ENCODE measurements at places on chromosomes 4 and X. TPM values are rescaled to one million over a fixed set of nuclear protein-coding genes. Genes with fewer than 3 reads are reported as not detected.

The FOXR2 gene
- not detected for total RNA-seq

DNA sequence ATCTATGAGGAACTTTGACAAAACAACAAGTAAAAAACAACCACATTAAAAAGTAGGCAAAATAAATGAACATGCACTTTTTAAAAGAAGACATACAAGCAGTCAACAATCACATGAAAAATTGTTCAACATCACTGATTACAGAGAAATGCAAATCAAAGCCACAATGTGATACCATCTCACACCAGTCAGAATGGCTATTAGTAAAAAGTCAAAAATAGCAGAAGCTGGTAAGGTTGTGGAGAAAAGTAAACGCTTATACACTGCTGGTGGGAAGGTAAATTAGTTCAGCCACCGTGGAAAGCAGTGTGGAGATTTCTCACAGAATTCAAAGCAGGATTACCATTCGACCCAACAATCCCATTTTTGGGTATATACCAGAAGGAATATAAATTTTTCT, 17.0 kb upstream of the LNX1 start:
- H3K4me3 ChIP-seq = no peak overlapping the region
- no peaks in the 10 kb centered on the region for H3K36me3 ChIP-seq
- H3K4me1 ChIP-seq = no peaks in the 10 kb centered on the region
- DNase-seq = no peak

GRCh38 chrX:31213941-31214340, 142.1 kb upstream of the FTHL17 start:
- DNase-seq = no peak
- no peak overlapping the region for H3K27ac ChIP-seq
- no peaks in the 10 kb centered on the region for H3K4me1 ChIP-seq
- no peak overlapping the region for H3K4me3 ChIP-seq

DNA sequence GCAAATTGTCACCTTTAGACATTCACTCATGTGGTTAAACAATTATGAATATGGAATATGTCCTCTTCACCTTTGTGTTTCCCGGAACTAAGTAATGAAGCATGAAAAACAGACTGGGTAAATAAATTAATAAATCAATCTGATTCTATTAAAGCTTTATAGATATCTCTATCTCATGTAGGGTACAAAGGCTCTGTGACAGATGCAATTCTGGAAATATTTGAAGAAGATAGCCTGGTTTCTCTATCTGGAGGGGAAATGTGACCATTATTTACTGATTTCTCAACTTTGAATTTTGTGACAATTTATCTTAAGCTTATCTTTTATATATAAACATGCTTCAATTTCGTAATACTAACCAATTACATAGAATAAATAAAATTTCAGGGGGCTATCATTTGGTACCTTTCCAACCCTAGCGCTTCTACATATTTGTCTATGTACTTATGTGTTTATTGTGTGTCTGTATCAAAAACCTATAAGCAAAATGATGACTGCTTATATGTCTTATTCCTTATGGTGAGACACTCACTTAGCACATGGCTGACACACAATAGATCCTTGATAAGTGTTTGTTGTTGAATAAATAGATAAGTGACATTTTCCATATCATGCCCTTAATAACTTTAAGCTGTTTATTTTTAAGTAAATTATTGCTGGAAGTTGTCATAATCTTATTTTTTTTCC, 9.9 kb downstream of the CTSO start:
- no peak overlapping the region for H3K4me3 ChIP-seq
- no peak for DNase-seq
- no peaks in the 10 kb centered on the region for H3K4me1 ChIP-seq
- no peak overlapping the region for H3K27ac ChIP-seq

DNA sequence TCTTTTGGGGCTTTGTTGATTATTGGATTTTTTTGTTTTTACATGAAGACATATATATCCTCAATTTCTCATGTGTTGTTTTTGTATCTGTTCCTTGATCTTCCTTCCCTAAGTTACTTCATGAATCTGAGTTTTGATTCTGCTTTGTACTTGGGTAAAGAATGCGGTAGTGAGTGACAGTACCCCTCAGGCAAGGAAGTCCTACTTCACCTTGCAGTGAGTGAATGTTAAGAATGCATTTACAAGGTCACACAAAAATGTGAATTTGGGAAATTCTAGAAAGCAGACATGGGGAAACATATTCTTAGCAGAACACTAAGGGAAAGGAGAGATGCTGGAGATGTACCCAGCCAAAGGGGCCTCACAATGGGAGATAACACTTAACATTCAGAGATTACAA, 373.1 kb upstream of the LCORL start:
- H3K36me3 ChIP-seq = no peaks in the 10 kb centered on the region
- no peaks in the 10 kb centered on the region for H3K4me1 ChIP-seq
- H3K27me3 ChIP-seq = no peaks in the 10 kb centered on the region
- H3K4me3 ChIP-seq = no peak overlapping the region
- H3K27ac ChIP-seq = no peak overlapping the region
- no peak for DNase-seq

GRCh38 chrX:25558137-25558536, 542.4 kb upstream of the ARX start:
- no peak overlapping the region for H3K27ac ChIP-seq
- no peaks in the 10 kb centered on the region for H3K4me1 ChIP-seq
- H3K27me3 ChIP-seq = no peaks in the 10 kb centered on the region
- no peaks in the 10 kb centered on the region for H3K36me3 ChIP-seq
- no peak for DNase-seq

- no peak for DNase-seq
- no peak overlapping the region for H3K27ac ChIP-seq
- no peaks in the 10 kb centered on the region for H3K36me3 ChIP-seq
- H3K27me3 ChIP-seq = no peaks in the 10 kb centered on the region
- no peak overlapping the region for H3K4me3 ChIP-seq
Measured at GRCh38 chrX:78548012-78548411, 111.1 kb downstream of the RTL3 start.

The GBA3 gene
- 4.6 TPM for total RNA-seq

GRCh38 chr4:905485-906338, 26.4 kb downstream of the GAK start:
- H3K27me3 ChIP-seq = no peaks in the 10 kb centered on the region
- DNase-seq = no peak
- H3K4me3 ChIP-seq = no peak overlapping the region

DNA sequence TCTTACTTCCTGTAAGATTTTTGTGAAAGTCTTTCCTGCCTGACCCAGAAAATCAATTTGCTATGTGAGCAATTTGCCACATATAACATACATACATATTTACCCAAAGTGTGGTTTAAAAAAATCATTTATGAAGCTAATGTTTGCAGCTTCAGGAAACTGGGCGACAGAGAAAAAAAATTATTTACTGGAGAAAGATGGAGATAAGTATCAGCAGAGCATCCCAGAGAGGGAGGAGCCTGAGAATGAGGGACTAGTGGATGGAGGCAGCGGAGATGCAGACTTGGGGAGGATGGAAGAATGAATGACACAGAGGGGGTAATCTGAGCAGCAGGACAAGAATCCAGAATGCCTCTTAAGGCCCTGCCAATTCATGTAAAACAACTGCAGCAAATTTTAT, 975 bp upstream of the GYPA start:
- H3K36me3 ChIP-seq = no peaks in the 10 kb centered on the region
- no peaks in the 10 kb centered on the region for H3K4me1 ChIP-seq
- no peak overlapping the region for H3K4me3 ChIP-seq
- no peak overlapping the region for H3K27ac ChIP-seq
- no peak for DNase-seq

GRCh38 chr4:118746251-118746919, 61.2 kb downstream of the METTL14 start:
- no peaks in the 10 kb centered on the region for H3K4me1 ChIP-seq
- no peaks in the 10 kb centered on the region for H3K27me3 ChIP-seq
- no peaks in the 10 kb centered on the region for H3K36me3 ChIP-seq
- no peak overlapping the region for H3K27ac ChIP-seq

The ATG4A gene
- total RNA-seq = 19.0 TPM

DNA sequence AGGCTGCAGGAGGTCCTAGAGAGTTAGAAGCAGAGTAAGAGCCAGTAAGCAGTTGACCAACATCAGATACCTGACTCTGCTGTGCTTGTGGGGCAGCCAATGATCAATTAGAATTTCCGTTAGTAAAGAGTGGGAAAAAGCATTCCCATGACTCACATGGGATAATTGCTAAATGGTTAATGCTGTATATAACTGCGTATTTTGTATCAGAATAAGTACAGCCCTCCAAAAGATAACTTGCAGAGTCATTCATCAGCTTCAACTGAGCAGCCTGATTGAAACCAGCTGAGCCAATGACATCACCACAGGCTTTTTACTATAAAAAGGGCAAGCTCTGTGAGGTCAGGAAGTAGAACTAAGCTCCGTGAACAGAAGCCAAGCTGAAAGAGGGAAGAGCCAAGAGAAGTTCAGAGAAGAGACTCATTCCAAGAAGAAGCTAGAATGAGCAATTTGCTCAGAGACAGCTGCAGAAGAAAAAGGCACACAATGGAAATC, 67.9 kb downstream of the PPP3CA start:
- H3K27me3 ChIP-seq = no peaks in the 10 kb centered on the region
- DNase-seq = peak; percentile 39
- no peaks in the 10 kb centered on the region for H3K36me3 ChIP-seq
- peaks cover 3% of the 10 kb centered on the region for H3K4me1 ChIP-seq

DNA sequence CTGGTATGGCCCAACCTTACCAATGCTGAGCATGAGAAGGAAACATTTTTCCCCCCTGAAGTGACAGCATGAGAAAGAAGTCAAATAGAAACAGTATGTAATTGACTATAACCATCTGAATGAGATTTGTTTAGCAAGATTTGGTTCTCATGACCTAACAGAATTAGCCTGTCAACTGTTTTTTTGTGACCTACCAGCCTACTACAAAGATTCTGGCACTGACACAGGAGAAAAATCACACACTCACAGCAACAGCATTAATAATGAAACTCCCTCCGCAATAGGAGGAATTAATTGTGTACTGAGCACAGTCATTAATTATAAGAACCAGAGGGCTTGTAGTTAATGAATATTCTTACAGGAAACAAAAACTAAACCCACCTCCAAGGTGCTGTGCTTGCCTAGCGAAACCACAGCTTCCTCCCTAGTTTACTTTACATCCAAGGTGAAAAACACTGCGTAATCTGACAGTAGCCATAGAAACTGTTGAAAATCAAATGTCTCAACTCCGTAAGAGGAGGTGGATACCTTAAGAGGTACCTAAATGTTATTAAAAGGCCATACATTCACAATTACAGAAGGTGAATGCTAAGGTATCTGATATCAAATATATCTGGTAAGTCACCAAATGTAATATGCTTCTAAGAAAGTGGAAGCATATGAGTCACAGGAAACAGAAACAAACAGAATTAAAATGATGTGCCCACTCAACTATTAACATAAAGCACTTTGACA, 34.9 kb downstream of the MMRN1 start:
- no peak for DNase-seq
- H3K27me3 ChIP-seq = no peaks in the 10 kb centered on the region
- no peaks in the 10 kb centered on the region for H3K4me1 ChIP-seq
- no peak overlapping the region for H3K27ac ChIP-seq

GRCh38 chr4:150072906-150073714, 5.1 kb upstream of the DCLK2 start:
- no peak for DNase-seq
- no peaks in the 10 kb centered on the region for H3K36me3 ChIP-seq
- no peak overlapping the region for H3K4me3 ChIP-seq
- H3K27ac ChIP-seq = no peak overlapping the region
- no peaks in the 10 kb centered on the region for H3K27me3 ChIP-seq
- H3K4me1 ChIP-seq = no peaks in the 10 kb centered on the region

- H3K4me3 ChIP-seq = no peak overlapping the region
- H3K27me3 ChIP-seq = no peaks in the 10 kb centered on the region
- H3K36me3 ChIP-seq = no peaks in the 10 kb centered on the region
- H3K4me1 ChIP-seq = no peaks in the 10 kb centered on the region
- no peak for DNase-seq
Measured at GRCh38 chr4:3375688-3376087, 66.1 kb upstream of the HGFAC start.

- no peak overlapping the region for H3K4me3 ChIP-seq
- H3K4me1 ChIP-seq = no peaks in the 10 kb centered on the region
- peak; percentile 55 for DNase-seq
- peaks cover 9% of the 10 kb centered on the region for H3K36me3 ChIP-seq
- no peaks in the 10 kb centered on the region for H3K27me3 ChIP-seq
Measured at GRCh38 chr4:1982124-1983052, 26.4 kb downstream of the NELFA start.

The AREG gene
- 13.4 TPM for total RNA-seq

- H3K36me3 ChIP-seq = no peaks in the 10 kb centered on the region
- H3K4me1 ChIP-seq = no peaks in the 10 kb centered on the region
- no peak overlapping the region for H3K4me3 ChIP-seq
- H3K27ac ChIP-seq = no peak overlapping the region
Measured at GRCh38 chr4:53598901-53599300, 7.6 kb upstream of the LNX1 start.

DNA sequence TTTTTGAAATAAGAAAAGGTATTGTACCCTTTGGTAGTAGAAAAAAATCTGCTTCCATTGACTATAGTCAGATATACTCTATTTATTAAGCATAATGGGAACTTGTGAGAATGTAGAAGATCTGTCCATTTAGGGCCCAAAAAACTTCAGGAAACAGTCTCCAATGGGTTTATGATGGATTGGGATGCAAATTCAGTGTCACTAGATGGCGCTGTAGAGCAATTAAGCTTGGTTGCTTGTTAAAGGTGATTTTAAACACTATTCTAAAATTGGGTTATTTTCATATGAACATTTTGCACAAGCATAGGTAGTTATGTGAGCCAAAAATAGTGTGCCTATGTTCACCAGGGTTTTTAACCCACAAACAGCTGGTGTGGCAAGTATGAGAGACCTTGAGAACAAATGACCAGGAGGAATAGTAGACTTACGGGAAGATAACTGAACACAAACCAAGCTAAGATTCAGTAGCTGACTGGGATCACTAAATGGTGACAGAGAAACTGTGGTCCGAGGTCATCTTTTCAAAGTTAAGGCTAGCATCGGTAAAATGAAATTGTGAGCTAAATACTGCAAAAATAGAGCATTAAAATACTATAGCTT, 80.3 kb upstream of the LSM6 start:
- H3K36me3 ChIP-seq = no peaks in the 10 kb centered on the region
- H3K27me3 ChIP-seq = no peaks in the 10 kb centered on the region
- no peaks in the 10 kb centered on the region for H3K4me1 ChIP-seq
- no peak overlapping the region for H3K27ac ChIP-seq
- DNase-seq = peak; percentile 73
- no peak overlapping the region for H3K4me3 ChIP-seq

The TLR10 gene
- 0.24 TPM for total RNA-seq

The RAI2 gene
- 4.8 TPM for total RNA-seq

The PF4V1 gene
- total RNA-seq = not detected

The NAP1L2 gene
- total RNA-seq = 1.8 TPM

The HDX gene
- total RNA-seq = 2.3 TPM

Data from colonic mucosa (tissue), 4 donors.